Ammon's horn (tissue), 1 donor: ENCODE measurements at places on chromosomes 5 and 9.

DNA sequence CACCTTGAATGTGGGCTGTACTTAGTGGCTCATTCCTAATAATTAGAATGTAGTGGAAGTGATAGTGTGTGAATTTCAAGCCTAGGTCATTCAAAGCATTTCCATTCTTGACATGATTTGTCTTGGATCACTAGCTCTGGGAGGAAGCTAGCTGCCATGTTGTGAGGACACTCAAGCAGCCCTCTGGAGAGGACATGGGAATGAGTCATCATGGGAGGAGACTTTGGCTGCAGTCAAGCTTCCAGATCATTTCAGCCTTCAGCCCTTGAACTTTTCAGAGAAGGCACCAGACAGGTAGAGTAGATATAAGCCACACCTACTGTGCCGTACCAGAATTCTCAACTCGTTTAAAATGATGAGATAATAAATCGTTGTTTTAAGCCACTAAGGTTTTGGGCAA, 506.9 kb downstream of the ZNF608 start:
- no peak for DNase-seq

DNA sequence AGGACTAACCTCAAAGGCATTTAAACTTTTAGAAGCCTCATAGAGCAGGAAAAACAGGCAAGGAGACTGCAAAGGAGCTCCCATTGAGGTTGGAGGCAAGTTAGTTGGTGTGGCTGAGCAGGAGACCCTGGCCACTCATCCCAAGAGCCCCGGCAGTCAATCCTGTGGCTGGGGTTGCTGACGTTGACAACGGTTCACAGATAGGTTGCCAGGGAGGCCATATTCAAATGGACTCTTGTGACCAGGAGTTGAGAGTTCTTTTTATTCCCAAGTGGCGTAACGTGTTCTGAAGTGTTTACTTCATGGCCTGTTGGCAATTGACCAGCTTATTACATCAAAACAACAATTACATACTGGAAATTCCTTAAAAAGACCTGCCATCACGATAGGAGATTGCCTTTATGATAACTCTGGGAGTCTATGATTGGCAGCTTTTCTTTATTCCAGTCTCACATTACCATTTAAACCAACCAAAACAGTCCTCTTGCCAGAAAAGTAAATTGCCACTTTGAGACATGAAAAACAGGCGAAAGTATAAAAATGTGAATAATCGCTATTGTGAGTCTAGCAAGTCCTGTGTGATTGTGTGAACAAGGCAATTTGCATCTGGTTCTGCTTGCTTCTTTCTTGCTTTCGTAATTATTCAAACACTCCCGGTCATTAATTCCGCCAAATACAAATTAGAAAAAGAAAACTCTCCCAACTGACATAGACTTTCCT, 394.9 kb downstream of the MED10 start:
- no peak for DNase-seq

DNA sequence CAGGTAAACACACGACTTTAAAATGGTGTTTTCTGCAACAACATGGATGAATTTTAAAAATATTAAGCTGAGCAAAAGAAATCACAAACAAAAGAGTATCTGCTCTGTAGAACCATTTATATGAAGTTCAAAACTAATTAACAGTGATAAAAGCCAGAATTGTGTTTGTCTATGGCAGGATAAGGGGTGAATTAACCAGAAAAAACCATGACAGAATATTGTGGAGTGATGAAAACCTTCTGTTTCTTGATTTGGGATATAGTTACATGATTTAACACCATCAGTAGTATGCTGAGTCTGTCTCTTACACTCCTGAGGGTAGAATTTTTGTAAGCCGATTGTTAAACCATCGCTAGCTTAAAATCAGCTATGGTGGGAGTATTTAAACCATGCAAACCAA, 101.7 kb upstream of the ZNF366 start:
- DNase-seq, result no peak

GRCh38 chr9:97900738-97901565, 21.3 kb downstream of the TRMO start:
- peak; percentile 55 for DNase-seq

DNA sequence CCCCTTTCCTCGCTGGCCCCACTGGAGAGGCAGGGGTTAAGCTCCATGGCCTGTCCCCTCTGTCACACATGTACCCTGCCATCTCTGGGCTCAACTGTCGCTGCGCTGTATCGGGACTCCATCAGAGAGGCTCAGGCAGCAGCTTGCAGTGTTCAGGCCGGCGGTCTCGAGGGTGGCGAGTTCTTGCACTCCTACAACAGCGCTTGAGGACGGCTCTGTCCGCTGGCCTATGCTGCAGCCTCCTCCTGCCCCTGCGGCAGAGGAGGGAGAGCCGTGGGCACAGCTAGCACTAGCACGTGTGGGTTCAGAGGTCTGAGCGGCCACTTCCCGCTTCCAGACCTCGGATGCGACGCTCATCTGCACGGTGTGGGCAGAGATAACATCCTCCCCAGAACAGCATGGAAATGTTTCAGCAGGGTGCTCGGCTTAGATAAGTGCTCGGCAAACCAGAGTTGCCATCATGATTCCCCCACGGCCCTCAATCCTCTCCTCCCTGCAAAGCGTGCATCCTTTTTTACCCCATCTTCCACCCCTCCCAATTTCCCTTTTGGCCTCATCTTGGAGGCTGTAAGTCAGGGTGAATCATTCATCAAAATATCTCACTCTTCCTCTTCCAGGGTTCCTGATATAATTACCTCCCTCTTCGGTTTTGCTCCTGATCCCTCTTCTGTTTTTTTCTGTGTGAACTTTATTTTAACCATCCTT, 41.9 kb upstream of the FUBP3 start:
- DNase-seq, result no peak

- peak; percentile 30 for DNase-seq
Measured at GRCh38 chr9:89929673-89930480, 325.1 kb downstream of the GADD45G start.

DNA sequence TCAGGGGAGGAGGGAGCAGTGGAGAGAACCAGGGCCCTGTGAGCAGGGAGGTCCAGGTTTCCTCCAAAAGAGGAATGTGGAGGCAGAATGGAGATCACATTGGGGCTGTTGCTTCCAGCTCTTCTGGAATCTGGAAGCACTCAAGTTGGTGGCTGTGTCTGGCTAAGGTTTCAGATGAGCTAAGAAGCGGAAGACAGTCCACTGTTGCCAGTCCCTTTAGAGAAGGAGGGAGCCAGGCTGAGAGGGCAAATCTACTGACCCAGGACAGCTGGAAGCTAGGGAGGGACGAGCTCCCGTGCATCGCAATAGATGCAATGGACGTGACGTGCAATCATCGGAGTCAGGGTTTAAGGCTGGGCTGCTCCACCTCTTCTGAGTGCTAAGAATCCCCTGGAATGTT, 71.2 kb downstream of the TENT4A start:
- no peak for DNase-seq

GRCh38 chr9:128787659-128788058, 606 bp downstream of the TBC1D13 start:
- DNase-seq, result no peak

DNA sequence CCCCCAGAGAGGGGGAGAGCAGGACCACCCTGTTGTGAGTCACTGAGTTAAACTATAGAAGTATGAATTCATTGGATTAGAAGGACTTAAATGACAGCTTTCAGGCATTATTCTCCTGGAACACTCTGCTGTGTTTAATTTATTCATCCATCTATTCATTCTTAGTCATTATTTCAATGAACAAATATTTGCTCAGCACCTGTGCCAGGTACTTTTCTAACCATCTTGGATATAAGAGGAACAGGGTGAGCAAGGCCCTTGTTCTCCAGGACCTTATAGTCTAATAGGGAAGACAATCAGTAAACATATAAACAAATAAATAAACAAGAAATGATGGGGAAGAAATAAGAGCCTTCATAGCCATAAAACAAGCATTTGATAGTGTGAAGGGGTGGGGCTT, 483.9 kb upstream of the BRINP1 start:
- no peak for DNase-seq

GRCh38 chr9:36928670-36929349, 105.3 kb downstream of the PAX5 start:
- no peak for DNase-seq

DNA sequence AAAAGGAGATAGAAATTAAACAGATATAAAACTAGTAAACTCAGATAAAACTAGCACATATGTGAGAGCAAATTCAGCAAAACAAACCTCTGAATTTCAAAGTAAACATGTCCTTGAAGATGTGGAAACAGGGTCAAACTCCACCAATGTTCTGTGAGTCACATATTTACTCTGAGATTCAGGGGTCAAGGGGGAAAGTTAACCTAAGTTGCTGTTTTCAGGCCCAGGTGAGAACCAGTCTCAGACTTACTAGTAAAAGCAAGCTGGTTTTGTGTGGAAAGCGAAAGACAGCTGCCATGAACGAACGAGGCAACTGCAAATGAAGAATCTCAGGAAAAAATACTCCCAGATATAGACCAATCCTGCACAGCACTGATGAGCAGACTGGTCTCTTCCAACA, 29.0 kb downstream of the PSMB7 start:
- DNase-seq, result no peak

DNA sequence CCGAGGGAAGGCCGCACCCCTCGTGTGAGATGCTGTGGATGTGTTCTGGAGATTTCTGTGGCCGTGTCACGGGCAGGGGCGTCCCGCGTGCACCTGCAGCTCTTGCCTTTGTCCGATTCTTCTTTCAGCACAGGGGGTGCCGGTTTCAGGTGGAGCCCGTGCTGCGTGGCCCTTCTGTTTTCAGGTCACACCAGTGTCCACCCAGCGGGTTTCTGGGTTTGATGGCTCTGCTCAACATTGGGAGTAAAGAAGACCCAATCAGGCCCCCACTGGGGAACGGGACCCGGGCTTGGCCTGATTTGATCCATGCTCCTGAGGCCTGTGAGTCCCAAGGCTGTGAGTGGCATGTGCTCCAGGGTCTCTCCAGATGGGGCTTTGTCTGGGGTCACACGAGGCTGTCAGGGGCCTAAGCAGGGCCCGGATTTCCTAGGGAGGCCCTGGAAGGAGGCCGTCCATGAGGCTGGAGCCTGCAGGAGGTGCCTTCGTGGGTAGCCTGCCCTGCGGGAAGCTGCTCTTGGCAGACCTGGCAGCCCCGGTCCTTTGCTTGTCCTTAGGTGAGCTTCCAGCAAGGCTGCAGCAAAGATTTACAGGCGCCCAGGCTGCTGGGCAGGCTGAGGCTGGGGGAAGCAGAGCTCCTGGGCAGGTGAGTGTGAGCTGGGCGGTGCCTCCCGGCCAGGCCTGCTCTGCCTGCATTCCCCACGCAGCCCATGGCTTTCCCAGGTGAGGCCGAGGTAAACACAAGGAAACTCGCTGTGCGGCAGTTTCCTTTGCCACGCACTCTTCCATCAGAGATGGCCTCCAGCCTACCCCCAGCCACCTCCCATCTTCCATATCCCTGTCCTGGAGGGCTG, 12.8 kb downstream of the MRPL36 start:
- DNase-seq, result no peak

DNA sequence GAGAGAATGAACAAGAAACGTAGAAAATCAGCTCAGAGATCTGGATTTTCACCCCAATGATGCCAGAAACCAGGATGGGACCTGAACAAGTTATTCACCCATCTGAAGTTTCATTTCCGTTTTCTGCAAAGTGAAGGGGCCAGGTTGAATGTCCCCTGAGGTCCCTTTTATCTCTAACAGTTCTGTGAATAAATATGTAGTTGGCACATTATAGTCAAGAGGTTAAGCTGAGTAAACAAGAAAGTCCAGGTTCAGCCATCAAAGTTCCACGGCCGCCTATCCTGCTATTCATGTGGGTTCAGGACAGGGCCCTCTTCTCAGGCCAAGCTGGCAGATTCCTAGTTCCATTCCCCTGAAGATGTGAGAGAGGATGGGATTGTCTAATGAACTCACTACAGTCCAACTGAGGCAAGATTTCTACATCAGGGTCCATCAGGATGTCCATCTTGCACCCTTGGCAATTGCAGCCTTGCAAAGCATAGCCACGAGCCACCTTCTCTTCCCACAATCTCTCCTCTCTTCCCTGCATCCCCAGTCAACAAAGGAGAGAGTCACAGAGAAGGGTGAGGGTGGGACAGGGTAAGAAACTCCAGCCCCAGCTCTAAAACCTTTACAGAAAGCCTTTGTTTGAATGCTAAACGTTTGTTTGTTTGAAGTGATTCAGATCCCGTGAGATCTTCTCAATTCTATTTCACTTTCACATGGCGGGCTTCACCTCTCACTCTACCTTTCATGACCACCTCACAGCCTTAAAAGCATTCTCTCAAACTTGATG, 311.0 kb downstream of the SLIT3 start:
- DNase-seq, result no peak

DNA sequence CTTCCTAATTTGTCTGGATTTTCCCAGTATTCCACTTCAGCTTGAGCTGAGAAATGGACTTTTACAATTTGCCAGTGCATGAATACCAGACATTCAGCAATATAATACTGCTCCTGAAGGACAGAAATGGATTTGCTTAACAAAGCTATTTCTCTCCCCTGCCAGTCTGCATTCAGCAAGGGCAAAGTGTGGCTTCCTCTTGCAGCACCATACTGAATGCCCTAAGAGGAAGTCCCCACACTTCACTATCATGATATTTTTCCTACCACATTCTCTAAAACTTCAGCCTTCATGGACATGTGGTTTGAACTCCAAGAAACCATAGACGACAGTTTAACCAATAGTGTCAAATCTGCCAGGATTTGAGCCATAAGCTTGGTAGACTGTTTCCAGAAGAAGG, 19.8 kb upstream of the TLE4 start:
- peak; percentile 34 for DNase-seq

GRCh38 chr9:33942471-33943083, 106.1 kb downstream of the UBAP2 start:
- DNase-seq, result no peak

GRCh38 chr5:148730270-148730669, 75.9 kb upstream of the HTR4 start:
- DNase-seq, result no peak

DNA sequence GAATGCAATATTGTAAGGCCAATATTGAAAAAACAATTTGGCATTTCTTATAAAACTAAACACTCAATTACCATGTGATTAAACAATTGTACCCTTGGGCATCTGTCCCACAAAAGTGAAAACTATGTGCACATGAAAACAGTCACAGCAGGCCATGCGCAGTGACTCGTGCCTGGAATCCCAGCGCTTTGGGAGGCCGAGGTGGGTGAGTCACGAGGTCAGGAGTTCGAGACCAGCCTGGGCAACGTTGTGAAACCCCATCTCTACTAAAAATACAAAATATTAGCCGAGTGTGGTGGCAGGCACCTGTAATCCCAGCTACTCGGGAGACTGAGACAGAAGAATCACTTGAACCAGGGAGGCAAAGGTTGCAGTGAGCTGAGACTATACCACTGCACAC, 343.7 kb downstream of the DMRTA1 start:
- DNase-seq, result no peak

DNA sequence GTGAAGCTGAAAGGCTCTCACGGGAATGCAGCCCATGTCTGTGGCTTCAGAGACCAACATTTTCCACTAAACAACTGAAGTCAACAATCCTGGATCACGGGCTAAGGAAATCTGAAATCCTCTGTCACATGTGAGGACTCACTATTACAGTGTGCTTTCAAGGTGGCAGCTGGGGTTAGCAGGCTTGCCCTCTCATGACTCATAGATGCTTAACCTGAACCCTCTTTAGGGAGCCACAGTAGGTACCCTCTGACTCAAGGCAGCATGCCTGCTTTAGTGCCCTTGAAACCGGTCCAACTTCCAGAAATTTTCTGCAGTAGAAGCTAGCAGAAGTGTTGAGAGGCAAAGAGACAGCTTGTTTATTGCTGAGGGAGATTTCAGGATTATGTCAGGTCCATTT, 232.5 kb downstream of the GABRB2 start:
- no peak for DNase-seq

GRCh38 chr5:62640446-62640845, 61.8 kb downstream of the LRRC70 start:
- peak; percentile 34 for DNase-seq

GRCh38 chr9:20693068-20693467, 9.0 kb downstream of the FOCAD start:
- peak; percentile 7 for DNase-seq
